ENCODE measurements at places on chromosomes 3 and 15.

GRCh38 chr3:47612178-47612577 lies 33.5 kb upstream of the CSPG5 start:
- peak; percentile 58 for DNase-seq

DNA sequence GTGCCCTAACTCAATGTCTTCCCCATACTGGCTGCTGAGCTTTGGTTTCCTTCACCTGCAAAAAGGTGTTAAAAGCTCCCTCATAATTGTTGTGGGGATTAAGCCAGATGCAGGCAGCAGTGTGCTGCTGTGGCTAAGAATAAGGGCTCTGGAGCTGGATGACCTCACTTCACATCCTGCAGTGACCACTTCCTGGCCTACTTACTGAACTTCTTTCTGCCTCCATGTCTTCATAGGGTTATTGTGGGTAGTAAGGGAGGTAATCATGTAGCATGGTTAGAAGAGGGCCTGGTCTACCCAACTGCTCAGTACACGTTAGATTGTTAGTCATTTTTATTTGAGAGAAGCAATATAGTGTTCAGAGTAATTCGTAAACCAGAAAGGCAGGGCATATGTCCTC lies 18.4 kb downstream of the GYG1 start:
- DNase-seq: no peak

GRCh38 chr3:107128946-107129345 lies 248.3 kb upstream of the CCDC54 start:
- no peak for DNase-seq

GRCh38 chr3:51657234-51657633 lies 13.8 kb upstream of the TEX264 start:
- no peak for DNase-seq
